ENCODE measurements at places on chromosomes 2 and 18.

DNA sequence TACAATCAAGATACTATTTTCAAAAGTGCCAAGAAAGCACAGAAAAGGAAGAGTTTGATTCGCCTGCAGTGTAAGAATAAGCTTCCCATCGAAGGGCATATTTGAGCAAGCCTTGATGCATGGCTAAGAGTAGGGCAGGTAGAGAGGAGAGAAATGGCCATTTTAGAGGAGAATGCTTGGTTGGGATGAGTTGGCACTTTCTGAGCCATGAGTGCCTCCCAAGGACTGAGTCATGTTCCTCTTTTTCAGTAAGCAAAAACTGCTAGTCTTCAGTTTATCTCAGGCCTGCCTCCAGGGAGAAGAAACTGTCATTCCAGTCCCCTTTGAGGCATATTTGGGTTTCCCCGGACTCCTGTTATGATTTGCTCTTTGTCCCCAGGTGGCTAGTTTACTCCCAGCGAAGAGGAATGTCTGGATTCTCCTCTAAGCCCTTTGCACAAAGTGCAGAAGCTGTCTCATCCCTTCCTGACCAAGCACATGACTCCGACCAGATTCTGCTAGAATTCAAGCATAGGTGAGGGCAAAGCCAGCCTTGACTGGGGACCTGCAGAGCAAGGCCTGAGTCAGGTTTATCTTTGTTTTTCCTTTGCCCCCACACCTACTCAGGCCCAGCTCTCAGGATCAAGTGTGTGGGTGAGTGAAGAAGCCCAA lies 115.2 kb downstream of the TTC32 start:
- no peak for DNase-seq

GRCh38 chr2:238855891-238856580 lies 8.2 kb downstream of the TWIST2 start:
- no peak for DNase-seq

DNA sequence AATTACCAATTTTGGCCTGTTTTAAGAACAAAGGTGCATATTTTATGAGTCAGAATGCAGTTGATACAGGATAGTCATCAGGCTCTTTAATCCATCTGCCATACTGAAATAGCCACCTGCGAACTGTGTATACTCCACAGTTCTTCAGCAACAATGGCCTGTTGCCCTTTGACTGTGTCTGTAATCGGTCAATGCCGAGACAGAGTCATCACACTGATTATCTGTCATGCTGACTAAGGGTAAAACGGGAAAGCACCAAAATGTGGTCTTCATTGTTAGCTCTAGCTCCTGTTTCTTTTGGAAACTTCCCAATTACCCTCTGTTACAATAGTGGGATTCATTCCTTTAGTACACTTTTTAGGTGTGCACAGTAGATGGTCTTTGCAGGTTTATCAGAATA lies 871.7 kb downstream of the DPP10 start:
- no peak for DNase-seq

DNA sequence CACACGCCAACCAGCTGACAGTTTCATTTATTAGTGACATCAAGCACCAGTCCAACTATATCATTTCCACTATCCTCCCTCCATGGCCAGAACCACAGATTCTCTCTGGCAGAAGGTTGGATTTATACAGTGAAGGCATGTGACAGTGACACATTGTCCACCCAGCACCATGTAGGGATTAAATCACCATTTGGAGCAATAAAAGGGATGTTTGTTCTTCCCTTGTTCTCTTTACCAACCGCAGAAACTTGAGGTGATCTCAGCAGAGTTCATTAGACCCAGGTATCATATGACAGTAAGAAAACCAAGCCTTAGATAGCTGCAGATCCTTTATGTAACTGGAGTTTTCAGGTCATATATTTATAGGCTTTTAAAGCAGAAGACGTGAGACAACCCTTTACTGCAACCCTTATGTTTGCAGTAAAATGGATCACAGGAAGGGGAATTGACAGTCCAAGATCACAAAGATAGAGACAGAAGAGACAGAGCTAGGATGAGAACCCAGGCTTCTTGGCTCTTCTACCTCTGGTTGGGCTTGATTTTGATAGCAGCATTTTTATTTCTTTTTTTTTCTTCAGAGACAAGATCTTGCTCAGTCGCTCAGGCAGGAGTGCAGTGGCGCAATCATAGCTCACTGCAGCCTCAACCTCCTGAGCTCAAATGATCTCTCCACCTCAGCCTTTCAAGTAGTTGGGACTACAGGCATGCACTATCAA lies 80.1 kb downstream of the XDH start:
- no peak for DNase-seq

GRCh38 chr2:55099878-55100820 lies 49.9 kb upstream of the RTN4 start:
- no peak for DNase-seq

GRCh38 chr18:50686409-50686808 lies 126.5 kb downstream of the MAPK4 start:
- no peak for DNase-seq

GRCh38 chr2:75560022-75560767 lies 544 bp downstream of the EVA1A start:
- DNase-seq, result no peak

- DNase-seq, result no peak
These were observed 133.5 kb downstream of the ASXL3 start for GRCh38 chr18:33711514-33711913.

GRCh38 chr18:79469751-79470505 lies 74.2 kb downstream of the NFATC1 start:
- no peak for DNase-seq

GRCh38 chr2:96413323-96413722 lies 77.8 kb downstream of the NCAPH start:
- no peak for DNase-seq

GRCh38 chr2:105545730-105546627 lies 147.1 kb upstream of the FHL2 start:
- DNase-seq, result no peak

GRCh38 chr2:172564376-172564775 lies 8.5 kb downstream of the PDK1 start:
- no peak for DNase-seq

DNA sequence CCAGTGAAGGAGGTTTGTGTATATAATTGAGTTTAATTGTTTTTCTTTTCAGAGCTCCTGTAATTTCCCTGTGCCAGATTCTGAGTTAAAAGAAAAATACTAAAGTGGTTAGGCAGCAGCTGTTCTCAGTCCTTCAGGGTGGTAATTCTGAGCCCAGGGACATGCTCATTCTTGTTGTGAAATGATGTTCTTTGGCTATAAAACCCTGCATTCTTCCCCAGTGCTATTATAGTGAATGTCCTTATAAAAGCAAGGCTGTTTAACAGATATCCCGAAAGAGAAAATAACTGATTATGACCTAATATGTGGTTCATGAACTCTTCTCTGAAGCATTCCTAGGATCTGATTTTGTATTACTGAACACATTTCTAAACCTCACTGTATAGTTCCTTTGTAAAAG lies 34.0 kb downstream of the ADAM23 start:
- no peak for DNase-seq

- DNase-seq, result no peak
These were observed 145.0 kb downstream of the MAP4K4 start for GRCh38 chr2:101842471-101842870.

DNA sequence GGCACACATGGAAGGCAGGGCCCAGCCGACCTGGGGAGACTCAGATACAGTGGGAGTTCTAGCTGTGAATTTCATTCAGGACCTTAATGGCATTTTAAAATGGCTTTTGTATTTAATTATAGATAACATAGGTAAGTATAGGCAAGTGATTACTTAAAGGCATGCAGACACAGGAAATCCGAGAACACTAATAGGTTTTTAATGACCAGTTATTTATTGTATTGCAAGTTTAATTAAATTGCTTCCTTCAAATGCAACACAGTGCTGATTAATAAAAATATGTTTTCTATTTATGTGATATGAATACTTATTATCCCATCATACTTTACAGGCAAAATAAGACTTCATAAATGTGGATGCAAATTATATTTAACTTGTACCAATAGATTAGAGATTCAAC lies 19.7 kb upstream of the SH3RF3 start:
- DNase-seq, result no peak

DNA sequence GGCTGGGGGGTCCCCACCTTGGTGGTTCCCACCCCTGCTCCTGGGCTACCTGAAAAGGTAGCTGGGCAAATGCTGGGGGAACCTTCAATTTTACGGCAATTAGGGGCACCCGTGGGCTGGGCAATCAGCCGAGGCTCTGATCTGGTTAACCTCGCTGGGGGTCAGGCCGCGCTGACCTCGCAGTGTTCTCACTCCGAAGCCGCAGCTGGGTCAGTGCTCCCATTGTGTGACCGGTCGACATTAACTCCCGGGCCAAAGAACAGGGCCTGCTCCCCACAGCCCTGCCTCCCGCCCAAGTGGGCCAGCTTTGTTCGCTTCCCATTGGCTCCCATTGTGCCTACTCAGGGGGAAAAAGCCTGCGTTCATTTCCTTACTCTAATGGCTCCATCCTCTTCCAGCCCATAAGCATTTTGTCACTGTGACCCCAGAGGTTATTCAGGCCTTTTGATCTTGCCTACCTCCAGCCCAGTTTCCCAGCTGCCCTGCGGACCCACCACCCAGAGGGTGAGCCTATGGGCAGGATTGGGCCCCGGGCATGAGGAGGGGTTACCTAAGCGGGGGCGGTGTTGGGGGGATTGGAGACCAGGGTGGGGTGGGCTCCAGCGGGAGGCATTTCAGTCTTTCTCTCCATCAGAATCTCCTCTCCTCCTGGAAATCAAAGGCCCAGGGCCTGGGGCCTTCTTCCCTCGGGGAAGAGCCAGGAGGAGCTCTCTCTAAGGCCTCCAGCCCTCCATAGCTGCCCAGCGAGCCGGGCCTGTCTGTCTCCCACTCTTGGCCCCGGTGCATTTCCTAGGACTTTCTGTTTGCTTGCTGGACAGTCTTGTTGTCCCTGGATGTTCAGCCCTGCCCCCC lies 90.1 kb downstream of the MYCN start:
- DNase-seq, result no peak

DNA sequence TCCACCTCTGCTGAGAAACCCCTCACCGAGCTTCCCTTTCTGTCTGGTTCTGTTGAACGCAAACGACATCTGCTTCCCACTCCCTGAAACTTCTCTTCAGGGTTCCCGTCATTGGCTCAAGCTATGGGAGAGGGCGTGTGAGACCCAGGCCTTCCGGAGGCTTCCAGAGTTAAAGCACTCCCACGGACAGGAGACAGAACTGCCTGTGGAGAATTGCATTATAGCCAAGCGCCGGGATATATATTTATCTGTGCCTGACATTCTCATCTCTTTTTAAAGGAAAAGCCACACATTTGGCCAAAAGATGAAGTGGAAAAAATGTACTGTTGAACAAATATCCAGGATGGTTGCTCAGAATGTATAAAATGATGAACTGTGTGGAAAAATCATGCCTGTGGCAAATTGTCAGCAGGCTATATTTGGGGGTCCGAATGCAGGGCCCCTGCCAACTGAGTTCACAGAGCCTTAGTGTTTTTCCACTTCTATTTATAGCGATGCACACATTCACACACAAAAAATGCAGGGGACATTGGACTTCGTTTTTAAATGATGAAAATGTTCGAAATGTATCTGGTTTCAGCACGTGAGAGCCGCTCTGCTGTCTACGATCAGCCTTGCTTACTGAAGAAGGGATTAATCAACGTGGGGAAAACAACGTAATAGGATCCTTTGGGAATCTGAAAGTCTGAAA lies 59.5 kb downstream of the E2F6 start:
- no peak for DNase-seq

DNA sequence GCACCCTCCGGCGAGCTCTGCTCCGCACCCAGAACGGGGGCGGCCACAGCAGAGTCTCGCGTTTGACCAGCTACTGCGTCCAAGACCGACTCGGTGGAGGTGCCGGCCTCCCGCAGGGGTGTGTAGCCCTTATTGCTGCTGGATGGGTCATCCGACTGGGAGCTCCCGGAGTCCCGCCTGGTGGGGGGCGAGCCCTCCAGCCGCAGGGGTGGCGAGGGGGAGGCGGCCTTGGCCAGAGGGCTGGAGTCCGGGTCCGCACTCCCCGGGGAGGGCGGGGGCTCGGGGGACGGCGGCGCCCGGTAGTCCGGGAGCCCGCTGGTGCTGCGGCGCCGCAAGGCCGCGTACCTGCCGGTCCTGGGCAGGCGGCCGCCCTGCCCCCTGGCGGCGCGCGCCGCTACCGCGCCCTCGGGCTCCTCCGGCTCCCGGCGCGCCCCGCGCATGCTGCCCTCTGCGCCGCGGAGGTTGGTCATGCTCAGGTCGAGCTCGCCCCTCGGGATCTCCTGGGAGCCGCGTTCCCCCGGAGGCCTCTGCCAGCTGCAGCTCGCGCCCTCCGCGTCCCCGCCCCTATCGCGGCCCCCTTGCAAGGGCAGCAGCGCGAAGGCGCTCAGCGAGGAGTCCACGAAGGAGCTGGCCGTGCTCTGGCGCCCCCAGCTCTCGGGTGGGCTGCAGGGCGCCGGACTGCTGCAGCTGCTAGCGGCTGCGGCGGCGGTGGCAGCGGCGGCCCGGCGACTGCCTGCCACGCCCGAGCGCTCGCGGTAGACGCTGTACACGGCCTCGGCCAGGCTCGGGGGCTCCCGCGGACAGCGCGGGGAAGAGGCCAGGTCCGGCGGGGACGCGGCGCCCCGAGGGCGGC lies 4.8 kb downstream of the TMEM200C start:
- no peak for DNase-seq

GRCh38 chr2:16664052-16664731 lies 1.4 kb downstream of the CYRIA start:
- DNase-seq, result no peak

DNA sequence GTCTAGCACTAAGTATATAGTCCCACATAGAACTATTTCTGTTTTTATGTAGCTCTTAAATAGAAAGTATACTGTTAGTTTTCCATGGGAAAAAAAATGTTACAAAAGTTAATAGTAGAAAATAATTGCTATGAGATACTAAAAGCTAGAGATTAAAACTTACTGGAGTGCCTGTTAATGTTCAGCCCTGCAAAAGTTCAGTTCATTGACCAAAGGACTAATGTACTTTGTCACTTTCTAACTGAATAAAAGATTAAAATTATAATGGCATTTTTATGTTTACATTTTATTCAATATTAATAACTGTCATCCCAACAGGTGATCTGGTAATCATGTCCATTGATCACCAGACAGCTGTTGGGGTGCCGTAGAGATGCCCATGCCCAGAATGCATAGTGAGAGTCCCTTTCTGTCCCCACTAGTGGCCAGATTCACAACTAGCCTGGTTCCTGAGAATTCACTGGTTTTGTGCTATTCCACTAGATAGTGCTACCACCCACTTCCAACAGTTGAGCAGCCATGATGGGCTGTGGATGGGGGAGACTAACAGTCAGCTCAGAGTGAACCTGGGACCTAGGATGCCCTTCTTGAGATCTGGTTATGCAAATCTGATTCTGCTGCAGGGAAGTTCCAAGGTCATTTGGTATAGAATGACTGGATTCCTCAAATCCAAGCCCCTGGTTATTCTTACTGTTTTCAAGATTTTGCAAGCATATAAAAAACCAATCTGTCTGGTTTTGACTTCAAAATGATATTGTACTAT lies 57.8 kb downstream of the AFTPH start:
- no peak for DNase-seq

- no peak for DNase-seq
These were observed 652.8 kb upstream of the SOX11 start for GRCh38 chr2:5039241-5039975.

GRCh38 chr2:53715568-53715967 lies 52.0 kb upstream of the CHAC2 start:
- no peak for DNase-seq
